ENCODE measurements at places on chromosomes 2 and 18.

DNA sequence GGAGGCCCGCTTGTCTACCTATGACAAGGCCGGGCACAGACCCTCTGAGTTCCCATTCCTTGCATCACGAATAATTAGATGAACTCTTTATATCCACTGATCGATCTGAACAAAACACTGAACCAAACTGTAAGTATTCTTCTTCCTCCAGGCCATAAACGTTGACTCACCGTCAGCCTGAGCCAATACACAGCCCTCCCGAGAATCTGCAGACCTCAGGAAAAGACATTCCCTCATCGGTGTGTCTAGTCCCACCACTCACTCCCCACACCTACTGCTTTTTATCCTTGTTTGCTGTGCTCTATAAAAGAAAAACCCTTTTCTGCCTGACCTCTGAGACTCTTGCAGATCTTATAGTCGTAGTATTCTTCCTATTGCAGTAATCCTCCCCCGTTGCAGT lies 41.0 kb downstream of the TMEM87B start:
- no peak for DNase-seq

GRCh38 chr2:190864375-190864774 lies 16.2 kb upstream of the GLS start:
- DNase-seq = no peak

DNA sequence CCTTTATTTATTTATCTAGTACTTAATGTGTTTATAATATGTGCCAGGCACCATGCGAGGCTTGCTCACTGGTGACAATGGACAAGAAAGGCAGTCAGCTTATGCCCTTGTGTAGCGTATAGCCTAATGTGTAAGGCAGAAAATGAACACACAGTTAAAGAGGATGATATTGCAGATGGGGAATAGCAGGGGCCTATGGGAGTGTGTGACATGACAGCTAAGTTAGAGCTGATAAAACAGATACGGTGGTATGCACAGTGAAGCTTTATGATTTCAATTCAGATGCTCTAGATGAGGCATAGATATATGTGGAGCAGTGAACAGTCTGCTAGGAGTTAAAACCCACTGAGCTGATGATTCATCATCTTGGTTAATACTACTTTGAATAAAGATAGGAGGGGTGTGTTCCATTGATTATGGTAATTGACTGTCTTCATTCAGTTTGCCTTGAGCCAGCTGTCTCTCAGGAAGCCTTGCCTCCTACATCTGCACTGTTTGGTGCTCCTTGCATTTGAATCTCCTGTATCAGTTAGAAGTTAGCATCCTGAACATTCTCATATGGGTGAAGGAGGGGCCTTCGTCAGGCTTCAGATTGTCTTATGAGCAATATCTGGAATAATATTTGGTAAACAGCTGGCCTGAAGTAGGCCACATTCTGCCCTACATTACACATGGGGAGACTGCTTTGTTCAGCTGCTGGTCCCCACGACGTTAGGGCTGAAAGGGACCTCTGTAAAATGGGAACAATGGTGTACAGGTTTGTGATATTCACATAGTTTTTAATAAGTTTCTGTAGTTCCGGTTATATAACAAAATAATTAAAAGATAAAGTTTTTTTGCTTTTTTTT lies 13.2 kb downstream of the MAP4K4 start:
- DNase-seq = no peak

DNA sequence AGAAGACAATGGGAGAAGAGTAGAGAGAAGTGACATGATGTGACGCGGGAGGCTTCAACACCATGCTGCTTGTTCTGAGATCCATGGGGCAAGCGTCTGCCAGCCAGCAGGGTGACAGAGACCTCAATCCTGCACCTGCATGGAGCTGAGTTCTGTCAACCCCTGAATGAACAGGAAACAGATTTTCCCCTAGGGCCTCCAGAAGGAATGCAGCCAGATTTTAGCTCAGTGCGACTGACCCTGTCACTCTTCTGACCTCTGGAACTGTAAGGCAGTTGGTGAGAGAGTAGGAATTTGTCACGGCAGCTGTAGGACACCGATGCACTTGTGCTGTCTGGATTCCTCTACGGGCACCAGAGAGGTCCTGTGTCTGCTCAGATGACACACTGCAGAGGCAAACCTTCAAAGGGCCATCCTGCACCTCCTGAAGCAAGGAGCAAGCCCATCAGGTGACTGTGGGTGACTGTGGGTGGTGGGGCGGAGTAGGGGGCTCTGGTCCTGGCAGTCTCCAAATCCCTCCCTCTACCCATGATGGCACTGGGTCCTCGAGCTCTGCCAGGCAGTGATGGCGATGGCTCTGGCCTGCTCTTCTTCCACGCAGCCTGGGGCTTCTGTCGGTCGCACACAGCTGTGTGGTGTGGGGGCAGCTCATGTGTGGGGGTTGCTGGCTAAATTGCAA lies 194.3 kb upstream of the TWIST2 start:
- DNase-seq = no peak

DNA sequence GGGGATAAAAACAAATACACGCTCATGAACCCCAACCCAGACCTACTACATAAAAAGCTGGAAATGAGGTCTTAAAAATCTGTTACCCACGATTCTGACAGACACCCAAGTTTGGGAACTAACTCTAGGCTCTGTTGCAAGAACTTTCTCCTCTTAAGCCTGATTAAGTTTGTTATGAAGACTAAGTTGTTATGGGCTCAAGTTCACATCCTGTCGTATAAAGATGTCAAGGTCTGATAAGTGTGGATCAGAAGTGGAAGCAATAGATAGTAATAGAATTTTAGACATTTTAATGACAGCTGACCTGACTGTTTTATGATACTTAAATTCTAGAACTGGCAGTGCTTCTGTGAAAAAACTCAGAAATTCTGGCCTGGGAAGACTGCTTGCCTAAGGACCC lies 43.2 kb downstream of the LPIN2 start:
- DNase-seq = no peak

DNA sequence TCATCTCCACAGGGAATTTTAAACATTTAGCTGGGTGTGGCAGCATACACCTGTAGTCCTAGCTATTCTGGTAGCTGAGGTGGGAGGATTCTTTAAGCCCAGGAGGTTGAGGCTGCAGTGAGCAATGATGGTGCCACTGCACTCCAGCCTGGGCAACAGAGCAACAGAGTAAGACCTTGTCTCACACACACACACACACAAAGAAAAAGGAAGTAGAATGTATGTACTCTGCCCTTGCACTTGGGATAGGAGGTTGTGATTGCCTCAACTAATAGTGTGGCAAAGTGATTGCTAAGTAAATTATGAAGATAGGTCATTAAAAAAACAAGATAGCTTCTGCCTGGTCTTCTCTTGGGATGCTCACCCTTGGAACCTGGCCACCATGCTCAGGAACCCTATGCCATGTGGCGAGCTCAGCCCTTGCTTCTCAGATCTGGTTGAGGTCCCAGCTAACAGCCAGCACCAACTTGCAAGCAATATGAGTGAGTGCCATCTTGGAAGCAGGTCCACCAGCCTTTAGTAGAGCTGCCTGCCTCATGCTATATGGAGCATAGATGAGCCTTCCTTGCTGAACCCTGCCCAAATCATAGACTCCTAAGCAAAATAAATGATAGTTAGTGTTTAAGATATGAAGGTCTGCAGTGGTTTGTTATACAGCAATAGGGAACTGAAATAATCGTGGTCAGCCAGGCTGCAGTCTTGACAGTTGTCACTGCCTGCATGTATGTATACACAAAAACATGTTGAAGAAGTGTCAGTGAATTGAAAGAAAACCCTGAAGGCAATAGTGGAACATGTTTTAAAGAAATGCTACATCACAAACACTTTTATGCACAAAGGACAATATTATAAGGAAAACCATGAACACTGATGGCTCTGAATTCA lies 30.1 kb upstream of the PNO1 start:
- DNase-seq = no peak

GRCh38 chr2:232103140-232103737 lies 141.7 kb downstream of the DIS3L2 start:
- DNase-seq = no peak

GRCh38 chr2:12960671-12961070 lies 243.9 kb downstream of the TRIB2 start:
- no peak for DNase-seq

DNA sequence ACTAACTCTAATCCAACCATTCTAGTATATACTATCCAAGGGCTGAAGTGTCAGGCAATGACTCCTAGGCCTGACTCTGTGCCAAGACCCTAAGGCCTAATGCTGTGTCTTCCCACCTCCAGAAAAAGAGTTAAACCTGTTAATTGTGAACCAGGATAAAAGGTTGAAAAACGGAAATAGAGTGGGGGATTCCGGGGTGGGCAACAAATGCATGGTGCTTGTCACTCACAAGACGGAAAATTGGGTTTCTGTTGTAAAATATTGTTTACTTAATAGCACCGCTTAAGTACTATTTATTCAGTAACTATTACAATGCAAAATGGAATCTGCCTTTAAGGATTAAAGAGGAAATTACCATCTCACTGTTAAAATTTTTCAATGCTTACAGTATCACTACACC lies 3.2 kb downstream of the STK17B start:
- DNase-seq = no peak

GRCh38 chr18:7743256-7743655 lies 176.1 kb downstream of the PTPRM start:
- no peak for DNase-seq

DNA sequence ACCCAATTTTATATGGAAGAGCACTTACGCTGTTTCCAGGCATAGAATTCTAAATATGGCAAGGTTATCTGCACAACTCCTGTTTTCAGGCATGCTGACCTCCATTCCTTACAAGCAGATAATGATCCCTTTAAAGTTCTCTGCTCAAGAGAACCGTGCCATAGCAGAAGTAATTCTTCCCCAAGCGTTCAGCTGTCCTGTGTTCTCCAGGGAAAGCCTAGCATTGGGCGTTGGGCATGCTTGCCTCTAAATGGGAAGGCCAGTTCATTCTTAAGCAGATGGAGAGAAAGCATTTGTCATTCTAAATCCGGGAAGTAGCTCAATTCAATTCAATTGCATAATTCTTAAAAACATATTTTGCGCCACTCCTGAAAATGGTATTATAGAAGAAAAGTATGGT lies 55.7 kb upstream of the EML4 start:
- no peak for DNase-seq

GRCh38 chr18:80253871-80254492 lies 6.7 kb upstream of the PARD6G start:
- DNase-seq = peak; percentile 54

DNA sequence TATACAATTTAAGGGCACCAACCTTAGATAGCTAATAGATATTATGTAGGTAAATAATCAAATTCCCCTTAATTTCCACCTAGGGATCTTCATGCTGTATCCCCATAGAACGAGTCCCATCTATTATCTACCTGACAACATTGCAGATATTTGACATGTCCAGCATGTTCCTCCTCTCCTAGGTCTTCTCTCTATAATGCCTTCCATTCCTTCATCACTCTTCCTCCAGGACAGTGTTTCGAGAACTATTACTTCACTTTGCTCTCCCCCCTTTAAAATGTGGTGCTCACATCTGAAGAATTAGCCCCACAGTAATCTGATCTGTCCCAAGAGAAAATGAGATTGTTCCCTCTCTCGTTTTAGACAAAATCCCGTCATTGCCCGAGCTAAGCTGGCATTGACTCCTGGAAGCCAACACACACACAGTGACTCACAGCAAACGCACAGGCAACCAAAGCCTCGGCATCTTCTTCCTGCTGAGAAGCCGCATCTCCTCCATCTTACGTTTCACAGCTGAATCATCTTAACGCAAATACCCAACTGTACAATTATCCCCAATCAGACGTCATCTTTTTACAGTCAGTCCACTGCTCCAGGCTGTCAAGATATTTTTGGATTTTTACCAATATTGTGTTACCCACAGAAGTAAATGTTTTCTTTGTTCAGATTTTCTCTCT lies 162.9 kb upstream of the AGAP1 start:
- DNase-seq = no peak

DNA sequence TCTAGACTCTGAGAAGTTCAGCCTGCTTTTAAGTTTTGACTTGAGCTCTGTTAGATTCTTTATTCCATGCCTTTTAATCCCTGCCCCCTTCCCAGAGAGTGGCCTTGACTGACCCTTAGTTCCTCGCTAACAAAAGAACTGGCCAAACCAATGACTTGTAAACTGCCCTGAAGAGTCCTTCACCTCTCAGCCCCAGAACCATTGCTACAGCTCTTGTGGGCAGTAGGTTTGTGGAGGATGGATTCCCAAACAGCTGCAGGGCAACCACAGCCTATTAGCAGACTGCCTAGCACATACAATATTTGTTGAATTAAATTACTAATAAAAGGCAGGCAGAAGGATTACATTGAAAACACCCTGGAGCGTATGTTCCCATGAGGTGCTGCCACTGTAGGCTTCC lies 163.9 kb downstream of the MAIP1 start:
- DNase-seq = no peak

DNA sequence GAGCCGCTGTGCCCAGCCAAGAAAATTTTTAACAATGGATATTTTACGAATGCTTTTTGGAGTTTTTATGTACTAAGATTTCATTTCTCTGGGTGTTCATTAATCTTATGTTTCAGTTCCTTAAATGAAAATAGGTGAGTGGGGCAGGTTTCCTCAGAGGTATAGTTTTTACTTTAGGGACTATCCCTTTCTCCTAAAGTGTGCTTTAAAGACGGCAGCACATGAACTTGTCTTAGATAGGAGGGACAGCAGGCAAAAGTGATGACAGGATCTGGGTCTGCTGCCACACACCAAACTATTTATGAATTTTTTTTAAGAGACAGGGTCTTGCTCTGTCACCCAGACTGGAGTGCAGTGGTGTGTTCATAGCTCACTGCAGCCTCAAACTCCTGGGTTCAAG lies 8.0 kb upstream of the REL start:
- DNase-seq = no peak

DNA sequence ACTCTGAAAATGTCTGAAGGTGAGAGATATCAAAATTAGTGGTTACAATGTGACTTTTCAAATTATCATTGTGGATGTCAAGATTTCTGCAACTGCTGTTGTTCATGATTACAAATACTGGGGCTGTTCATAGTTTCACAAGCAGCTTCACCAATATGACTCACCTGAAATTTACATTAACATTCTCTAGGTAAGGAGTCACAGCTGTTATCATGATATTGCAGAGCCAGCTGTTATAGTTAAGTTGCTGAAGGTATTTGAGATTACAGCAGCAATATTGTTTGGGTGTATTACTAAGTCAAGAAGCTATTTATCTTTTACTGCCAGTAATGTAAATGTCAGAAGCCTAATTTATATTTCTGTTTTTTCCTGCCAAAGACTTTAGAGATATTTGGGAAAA lies 140.0 kb downstream of the MC4R start:
- DNase-seq = no peak

- no peak for DNase-seq
Measured at GRCh38 chr2:161901460-161901859, 172.6 kb downstream of the DPP4 start.

GRCh38 chr2:28134857-28135256 lies 244.3 kb downstream of the BABAM2 start:
- DNase-seq = no peak

GRCh38 chr2:63189026-63189425 lies 138.4 kb downstream of the OTX1 start:
- DNase-seq = peak; percentile 26

- DNase-seq = no peak
Measured at GRCh38 chr2:37427241-37427640, 82.8 kb downstream of the QPCT start.

DNA sequence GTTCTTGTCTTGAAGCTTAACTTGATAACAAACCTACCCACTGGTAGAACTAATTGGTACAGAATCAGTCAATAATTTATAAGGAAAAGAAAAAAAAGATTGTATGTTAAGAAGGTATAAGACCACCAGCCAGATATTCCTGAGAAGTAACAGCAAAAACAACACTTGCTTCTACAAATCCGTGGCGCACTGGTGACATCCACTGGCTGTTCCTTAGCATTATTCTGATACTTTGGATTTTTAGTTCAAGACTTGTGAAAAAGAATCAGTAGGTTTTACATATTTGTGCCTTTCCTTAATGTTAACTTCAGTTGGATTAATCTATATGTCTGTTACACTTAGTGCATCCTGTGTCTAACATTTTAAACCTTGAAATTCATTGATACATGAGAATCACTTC lies 141.8 kb downstream of the GRB14 start:
- peak; percentile 22 for DNase-seq
